ENCODE measurements at places on chromosomes 3 and 15.

GRCh38 chr15:37143351-37143750, 43.0 kb upstream of the MEIS2 start:
- DNase-seq, result no peak

GRCh38 chr3:197545571-197545970, 10.2 kb downstream of the BDH1 start:
- DNase-seq, result no peak

- DNase-seq, result no peak
Observed at GRCh38 chr3:139252719-139253118, 91.1 kb upstream of the MRPS22 start.

- no peak for DNase-seq
Observed at GRCh38 chr3:148344521-148344920, 353.2 kb upstream of the AGTR1 start.

GRCh38 chr3:128313071-128313725, 153.5 kb downstream of the DNAJB8 start:
- no peak for DNase-seq

- DNase-seq, result peak; percentile 9
Observed at GRCh38 chr3:157844800-157845565, 261.2 kb downstream of the SHOX2 start.

- no peak for DNase-seq
Observed at GRCh38 chr15:32878342-32878741, 160.5 kb downstream of the GREM1 start.

GRCh38 chr3:157089455-157090221, 70.3 kb downstream of the CCNL1 start:
- no peak for DNase-seq

DNA sequence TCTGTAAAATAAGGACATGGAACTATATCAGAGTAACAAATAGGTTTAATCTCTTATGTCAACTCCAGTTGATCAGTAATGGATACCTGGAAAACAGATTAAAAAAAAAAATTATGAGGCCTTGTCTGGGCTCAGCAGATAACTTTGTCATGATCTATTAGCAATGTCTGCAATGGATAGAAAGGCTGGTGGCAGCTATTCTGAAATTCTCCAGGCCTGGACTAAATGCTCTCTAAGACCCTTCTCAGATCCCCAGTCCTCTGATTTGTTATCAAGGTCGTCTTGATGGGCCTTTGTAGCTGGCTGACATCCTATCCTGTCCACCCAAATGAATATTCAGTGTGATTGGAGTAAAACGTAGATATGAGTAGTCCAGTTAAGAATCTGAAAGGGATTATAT, 13.7 kb downstream of the LRTM1 start:
- no peak for DNase-seq

DNA sequence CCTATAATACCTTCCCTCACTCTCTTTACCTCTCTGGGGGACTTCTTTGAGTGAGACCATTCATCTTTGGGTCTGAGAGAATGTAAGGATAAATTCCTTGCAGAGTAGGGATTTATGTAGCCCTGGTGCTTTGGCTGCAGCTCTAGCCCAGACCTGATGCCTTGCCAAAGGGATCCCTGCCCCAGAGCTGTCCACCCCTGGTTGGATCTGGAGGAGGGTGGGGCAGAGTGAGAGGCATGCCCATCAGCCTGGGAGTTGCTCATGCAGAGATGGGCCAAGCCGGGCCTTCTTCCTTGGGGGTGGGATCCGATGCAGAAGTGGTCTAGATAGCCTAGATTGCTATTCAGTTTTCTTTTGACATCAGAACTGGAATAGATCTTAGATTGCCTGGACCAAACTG, 31.5 kb downstream of the RTP1 start:
- no peak for DNase-seq

- no peak for DNase-seq
Observed at GRCh38 chr3:188577539-188577938, 423.6 kb downstream of the LPP start.

DNA sequence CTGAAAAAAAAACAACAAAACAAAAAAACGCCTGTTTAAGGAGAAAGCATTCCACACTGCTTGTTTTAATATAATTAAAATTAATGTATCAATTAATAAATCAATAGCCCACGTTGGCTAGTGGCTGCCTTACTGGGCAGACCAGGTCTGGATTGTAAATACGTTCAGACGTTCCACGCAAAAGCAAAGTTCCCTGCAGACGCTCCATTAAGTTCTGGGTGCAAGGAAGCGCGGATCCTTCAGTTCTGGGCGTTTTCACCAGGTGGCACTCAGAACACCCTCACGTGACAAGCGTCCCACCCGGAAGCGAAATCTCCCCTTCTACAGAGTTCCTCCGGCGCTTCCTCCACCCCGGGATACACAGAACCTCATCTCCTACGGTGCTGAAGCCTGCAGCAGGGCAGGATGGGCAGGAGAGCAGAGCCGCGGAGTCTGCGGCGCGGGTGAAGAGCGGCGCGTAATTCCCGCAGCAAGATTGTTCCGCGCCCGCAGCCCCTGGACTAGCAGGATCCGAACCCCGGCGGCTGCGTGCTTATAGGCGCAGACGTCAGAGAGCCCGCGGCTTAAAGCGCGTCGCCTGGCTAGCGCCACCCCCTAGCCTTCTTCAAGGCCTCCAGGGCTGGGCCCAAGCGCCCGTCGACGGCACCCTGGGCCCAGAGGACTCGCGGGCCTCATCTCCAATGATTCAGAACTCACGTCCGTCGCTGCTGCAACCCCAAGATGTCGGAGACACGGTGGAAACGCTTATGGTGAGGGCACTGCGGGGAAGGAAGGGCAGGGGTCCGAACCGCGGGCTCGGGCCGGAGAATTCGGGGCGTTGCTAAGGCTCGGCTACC, at the start of gene SLC25A38:
Gene SLC25A38, plus strand, starts transcription at position 326 of the 836 bp plus-strand sequence. Its CDS starts 355 bp downstream, at position 681.
- DNase-seq, result peak; percentile 84

DNA sequence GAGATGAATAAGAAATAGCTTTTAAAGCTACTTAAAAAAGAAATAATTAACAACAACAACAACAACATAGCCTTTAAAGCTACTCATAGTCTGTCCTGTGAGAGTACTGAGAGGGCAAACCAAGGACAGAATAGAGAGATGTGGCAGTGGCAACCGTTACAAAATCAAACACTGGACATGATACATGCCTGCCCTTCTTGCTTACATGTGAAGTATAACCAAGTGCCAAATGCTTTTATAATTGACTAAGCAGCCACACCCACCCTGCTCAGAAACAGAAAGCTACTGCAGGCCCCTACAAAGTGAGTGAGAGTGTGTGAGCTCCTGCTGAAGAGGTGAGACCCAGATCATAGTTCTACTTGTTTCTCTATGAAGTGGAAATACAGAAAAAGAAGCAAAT, 38.4 kb downstream of the NDUFB4 start:
- no peak for DNase-seq

GRCh38 chr3:107650788-107651187, 128.0 kb downstream of the BBX start:
- no peak for DNase-seq

- no peak for DNase-seq
Observed at GRCh38 chr15:81295486-81296121, 28.3 kb downstream of the STARD5 start.

GRCh38 chr15:32057876-32058425, 27.6 kb downstream of the CHRNA7 start:
- no peak for DNase-seq

GRCh38 chr3:125098611-125099291, 43.0 kb upstream of the HEG1 start:
- DNase-seq, result peak; percentile 57

GRCh38 chr3:194396859-194397756, 2.0 kb downstream of the GP5 start:
- DNase-seq, result no peak

- peak; percentile 34 for DNase-seq
Observed at GRCh38 chr15:75452865-75453702, 1.6 kb upstream of the SIN3A start.

DNA sequence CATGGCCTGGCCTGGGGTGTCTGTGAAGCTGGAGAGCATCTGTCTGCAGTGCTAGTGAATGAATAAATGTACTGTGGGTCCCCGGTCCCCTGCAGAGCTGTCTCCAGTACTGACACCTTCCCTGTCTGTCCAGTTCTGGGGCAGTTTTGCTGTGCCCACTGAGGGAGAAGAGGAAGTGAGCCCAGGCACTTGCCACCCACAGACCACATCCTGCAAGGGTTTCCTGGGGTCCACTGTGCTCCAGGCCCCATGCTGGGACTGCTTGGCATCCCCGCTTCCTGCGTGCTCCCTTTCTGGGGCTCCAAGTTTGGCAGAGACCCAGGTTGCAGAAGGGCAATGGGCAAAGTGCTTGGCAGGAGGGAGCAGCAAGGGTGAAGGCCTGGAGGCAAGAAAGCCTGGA, 4.9 kb upstream of the SLC6A6 start:
- DNase-seq, result no peak

- peak; percentile 24 for DNase-seq
Observed at GRCh38 chr3:64691051-64691450, 3.3 kb upstream of the ADAMTS9 start.

DNA sequence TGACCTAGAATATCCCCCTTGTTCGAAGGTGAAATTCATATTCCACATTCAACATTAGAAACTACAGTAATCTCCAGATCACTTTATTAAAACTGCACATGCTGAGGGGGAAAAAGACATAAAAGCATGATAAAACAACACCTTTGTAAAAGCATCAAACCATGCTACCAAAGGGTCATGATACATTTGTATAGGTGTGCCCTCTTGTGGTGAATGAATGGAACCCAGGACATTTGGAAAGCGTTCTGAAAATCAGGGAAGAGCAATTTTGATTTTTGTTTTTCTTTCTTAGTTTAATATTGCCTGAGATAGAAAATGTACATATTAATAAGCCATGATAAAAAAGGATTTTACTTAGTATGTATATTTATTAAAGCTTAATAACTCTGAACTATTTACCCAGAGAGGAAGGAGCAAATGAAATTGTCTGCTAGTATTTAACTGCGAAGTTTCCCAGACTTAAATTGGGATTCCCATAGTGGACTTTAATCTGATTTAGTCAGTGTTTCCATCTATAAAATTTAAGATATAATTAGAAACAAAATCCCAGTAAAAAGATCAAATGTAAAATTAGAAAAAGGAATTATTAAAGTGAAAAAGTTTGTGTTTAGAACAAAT, 105.8 kb upstream of the ARL6 start:
- DNase-seq, result peak; percentile 8

DNA sequence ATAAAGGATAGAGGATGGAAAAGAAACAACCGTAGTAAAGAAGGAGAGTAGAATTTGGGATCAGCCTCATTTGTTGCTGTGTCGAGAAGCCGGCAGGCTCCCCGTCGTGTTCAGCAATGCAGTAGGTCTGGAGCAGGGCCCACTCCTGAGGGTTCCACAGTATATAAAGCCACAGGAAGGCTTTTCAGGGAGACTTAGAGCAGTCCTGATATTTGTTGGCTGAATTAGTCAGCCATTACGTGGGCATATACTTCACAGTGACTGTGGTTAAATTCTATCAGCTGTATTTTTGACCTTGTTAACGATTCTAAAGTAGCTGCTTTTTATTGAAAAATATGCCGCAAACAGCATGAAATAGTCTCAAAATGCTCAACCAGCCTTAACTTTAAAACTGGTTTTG, 149.5 kb downstream of the ITPR1 start:
- no peak for DNase-seq

DNA sequence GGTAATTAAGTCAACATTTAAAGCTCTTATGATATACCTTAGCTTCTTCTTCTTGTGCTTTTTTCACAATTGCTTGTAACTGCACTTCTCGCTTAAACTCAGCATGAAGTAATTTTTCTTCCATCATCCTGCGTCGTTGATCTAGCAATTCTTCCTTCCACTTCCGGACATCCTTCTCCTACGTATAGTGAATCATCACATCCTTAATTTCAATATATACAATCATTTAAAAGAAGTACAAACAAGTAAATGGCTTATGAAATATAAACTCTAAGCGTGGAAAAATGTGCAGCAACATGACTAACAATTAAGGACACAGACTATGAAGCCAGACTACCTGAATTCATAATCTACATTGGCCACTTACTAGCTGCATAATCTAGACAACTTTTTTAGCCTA, 151.4 kb downstream of the SCAPER start:
- no peak for DNase-seq

- no peak for DNase-seq
Observed at GRCh38 chr3:23969393-23969792, 24.3 kb downstream of the NR1D2 start.

- no peak for DNase-seq
Observed at GRCh38 chr3:122052968-122053367, 2.2 kb upstream of the CD86 start.

DNA sequence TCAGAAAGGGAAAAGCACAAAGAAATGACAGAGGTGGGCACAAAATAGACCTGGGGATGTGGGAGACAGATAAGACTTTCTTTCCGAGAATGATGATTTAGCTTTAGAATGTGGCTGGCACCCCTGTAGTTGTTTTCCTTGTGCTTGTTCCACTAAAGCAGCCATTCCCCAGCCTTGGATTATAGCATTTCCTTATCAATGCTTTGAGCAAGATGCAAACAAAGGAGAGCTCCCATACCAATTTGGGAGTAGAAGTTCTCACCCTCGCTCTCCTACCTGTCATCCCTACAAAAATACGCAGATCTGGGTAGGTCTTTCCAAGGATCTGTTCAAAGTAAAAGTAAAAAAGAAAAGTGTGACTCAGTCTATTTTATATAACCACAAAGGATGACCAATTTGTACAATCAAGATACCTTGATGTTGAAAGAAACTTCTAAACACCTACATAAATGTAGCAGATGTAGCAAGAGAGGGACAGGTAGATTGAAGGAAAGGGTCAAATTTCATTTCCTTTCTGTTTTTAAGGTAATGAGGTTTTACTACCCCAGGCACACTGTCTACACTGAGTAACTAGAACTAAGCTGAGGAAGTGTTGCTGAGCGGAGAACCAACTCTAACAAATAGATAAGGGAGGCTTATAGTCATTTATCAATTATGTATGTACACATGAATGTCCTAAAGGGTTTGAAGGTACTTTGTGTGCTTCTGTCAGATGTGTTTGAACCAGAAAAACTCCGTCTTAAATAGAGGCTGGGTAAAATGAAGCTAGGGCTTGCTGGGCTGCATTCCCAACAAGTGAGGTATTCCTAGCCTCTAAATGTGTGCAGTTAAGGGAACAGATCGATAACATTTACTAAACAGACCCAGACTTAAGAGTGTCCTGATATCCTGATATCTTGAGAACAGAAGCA, 91.1 kb upstream of the LRRN1 start:
- DNase-seq, result no peak

DNA sequence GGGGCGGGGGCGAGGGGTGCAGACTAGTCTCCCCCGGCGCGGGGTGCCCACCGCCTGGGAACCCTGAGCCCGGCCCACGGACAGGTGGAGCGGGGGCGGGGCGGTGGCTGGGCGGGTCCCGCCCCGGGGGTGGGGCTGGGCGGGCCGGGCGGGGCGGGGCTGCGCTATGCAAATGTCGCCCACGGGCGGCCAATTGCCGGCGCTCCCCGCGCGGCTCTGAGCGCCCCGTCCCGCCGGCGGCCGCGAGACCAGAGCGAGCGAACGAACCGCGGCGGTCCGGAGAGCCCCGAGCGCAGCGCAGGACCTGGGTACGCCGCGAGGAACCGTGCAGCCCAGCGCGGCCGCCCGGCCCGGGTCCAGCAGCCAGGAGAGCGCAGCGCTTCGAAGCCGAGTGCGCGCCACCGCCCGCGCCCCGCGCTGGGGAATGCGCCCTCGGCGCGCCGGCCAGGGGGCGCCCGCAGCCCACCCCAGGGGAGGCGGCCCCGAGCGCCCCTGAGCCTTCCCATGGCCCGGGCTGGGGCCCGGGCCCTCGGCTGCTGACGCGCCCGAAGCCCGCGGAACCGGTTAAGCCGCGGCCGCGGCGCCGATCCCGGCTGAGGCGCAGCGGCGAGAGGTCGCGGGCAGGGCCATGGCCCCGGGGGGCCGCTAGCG, at the start of gene SEMA3F:
Gene SEMA3F, plus strand, starts transcription at position 485 of the 651 bp plus-strand sequence. CDS start 4,299 bp downstream, outside the sequence.
- peak; percentile 73 for DNase-seq
